ENCODE measurements at places on chromosomes 2 and 18.

- no peaks in the 10 kb centered on the region for H3K36me3 ChIP-seq
- no peaks in the 10 kb centered on the region for H3K27me3 ChIP-seq
- no peak overlapping the region for H3K4me3 ChIP-seq
- no peak overlapping the region for H3K27ac ChIP-seq
- H3K4me1 ChIP-seq, result no peaks in the 10 kb centered on the region
Measured at GRCh38 chr2:13768274-13768673, 864.2 kb upstream of the LRATD1 start.

DNA sequence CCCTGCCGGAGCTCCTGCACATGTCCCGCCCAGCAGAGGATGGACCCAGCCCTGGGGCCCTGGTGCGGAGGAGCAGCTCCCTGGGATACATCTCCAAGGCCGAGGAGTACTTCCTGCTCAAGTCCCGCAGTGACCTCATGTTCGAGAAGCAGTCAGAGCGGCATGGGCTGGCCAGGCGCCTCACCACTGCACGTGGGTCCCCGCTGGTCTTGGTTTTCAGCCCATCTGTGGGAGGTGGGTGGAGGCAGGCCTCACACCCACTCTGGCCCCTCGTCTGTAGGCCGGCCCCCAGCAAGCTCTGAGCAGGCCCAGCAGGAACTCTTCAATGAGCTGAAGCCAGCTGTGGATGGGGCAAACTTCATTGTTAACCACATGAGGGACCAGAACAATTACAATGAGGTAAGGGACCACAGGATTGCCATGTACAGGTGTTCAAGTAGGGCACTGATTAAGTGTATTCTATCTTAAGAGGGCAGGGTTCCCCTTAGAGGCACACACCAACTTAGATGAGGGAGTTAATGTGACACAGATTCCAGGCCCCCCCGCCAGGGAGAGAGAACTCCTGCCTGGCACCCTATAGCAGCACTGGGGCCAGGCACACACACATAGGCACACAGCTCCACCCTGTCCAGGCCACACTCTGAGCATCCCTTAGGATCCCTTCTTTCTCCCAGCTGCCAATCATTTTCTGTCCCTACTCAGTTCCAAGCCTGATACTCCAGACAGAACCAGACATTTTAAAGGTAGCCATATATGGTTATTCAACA, 5.4 kb upstream of the CHRNG start:
- H3K36me3 ChIP-seq, result no peaks in the 10 kb centered on the region
- peaks cover 10% of the 10 kb centered on the region for H3K27me3 ChIP-seq
- peaks cover 4% of the 10 kb centered on the region for H3K4me1 ChIP-seq

DNA sequence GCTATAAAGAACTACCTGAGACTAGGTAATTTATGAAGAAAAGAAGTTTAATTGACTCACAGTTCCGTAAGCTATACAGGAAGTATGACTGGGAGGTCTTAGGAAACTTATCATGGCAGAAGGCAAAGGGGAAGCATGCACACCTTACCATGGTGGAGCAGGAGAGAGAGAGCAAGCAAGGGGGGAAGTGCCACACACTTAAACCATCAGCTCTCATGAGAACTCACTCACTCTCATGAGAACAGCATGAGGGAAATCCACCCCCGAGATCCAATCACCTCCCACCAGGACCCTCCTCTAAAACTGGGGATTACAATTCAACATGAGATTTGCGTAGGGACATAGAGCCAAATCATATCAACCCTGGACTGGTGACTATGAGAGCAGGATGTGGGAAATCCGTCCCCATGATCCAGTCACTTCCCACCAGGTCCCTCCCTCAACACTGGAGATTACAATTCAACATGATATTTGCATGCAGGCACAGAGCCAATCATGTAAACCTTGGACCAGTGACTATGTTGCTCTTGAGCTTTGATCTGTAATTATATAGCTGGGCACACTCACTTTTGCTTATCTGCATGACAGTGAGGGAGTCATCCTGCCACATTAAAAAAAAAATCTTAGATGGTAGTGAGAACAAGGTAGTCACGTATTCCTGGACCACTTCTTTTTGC, 12.9 kb downstream of the ADAM23 start:
- H3K4me1 ChIP-seq, result no peaks in the 10 kb centered on the region
- no peaks in the 10 kb centered on the region for H3K36me3 ChIP-seq
- no peak overlapping the region for H3K27ac ChIP-seq
- no peak overlapping the region for H3K4me3 ChIP-seq
- DNase-seq, result no peak

- peaks cover 2% of the 10 kb centered on the region for H3K4me1 ChIP-seq
- no peak overlapping the region for H3K4me3 ChIP-seq
- H3K27ac ChIP-seq, result no peak overlapping the region
- no peaks in the 10 kb centered on the region for H3K36me3 ChIP-seq
Measured at GRCh38 chr18:51273437-51273836, 76.0 kb upstream of the MEX3C start.

DNA sequence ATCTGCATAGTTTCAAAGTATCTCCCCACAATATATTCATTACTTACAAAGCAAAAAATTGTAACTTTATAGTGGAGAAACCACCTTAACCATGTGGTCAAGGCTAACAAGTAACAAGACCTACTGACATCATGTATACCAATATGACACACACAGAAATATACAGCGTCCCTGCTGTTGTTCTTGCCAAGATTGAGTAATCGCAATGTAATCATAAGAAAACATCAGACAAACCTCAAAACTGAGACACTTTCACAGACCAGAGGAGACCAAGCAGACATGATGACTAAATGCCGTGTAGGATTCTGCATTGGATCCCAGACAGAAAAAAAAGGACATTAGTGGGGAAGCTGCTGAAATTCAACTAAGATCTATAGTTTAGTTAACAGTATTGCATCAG, 123.0 kb downstream of the ACAA2 start:
- H3K27ac ChIP-seq, result no peak overlapping the region
- H3K27me3 ChIP-seq, result peaks cover 7% of the 10 kb centered on the region
- no peaks in the 10 kb centered on the region for H3K36me3 ChIP-seq
- DNase-seq, result no peak
- peaks cover 14% of the 10 kb centered on the region for H3K4me1 ChIP-seq

GRCh38 chr2:174552880-174553279, 44.7 kb downstream of the WIPF1 start:
- H3K27ac ChIP-seq, result no peak overlapping the region
- DNase-seq, result no peak
- peaks cover 43% of the 10 kb centered on the region for H3K4me1 ChIP-seq
- no peaks in the 10 kb centered on the region for H3K27me3 ChIP-seq

GRCh38 chr2:1691366-1691765, 52.9 kb downstream of the PXDN start:
- no peaks in the 10 kb centered on the region for H3K27me3 ChIP-seq
- H3K4me3 ChIP-seq, result no peak overlapping the region
- H3K4me1 ChIP-seq, result no peaks in the 10 kb centered on the region
- DNase-seq, result no peak
- no peak overlapping the region for H3K27ac ChIP-seq
- no peaks in the 10 kb centered on the region for H3K36me3 ChIP-seq

- H3K4me1 ChIP-seq, result peaks cover 49% of the 10 kb centered on the region
- no peak overlapping the region for H3K27ac ChIP-seq
- no peak overlapping the region for H3K4me3 ChIP-seq
- no peak for DNase-seq
- no peaks in the 10 kb centered on the region for H3K27me3 ChIP-seq
- H3K36me3 ChIP-seq, result peaks cover 5% of the 10 kb centered on the region
Measured at GRCh38 chr2:227479865-227480475, 8.0 kb downstream of the AGFG1 start.

- no peak overlapping the region for H3K4me3 ChIP-seq
- DNase-seq, result no peak
- H3K27ac ChIP-seq, result no peak overlapping the region
- H3K27me3 ChIP-seq, result no peaks in the 10 kb centered on the region
- H3K4me1 ChIP-seq, result no peaks in the 10 kb centered on the region
- no peaks in the 10 kb centered on the region for H3K36me3 ChIP-seq
Measured at GRCh38 chr2:122703676-122704075, 948.2 kb downstream of the TSN start.

- H3K27me3 ChIP-seq, result no peaks in the 10 kb centered on the region
- no peak overlapping the region for H3K4me3 ChIP-seq
- H3K4me1 ChIP-seq, result no peaks in the 10 kb centered on the region
- no peak overlapping the region for H3K27ac ChIP-seq
- no peak for DNase-seq
- H3K36me3 ChIP-seq, result peaks cover 30% of the 10 kb centered on the region
Measured at GRCh38 chr2:165757906-165758675, 36.0 kb downstream of the GALNT3 start.

GRCh38 chr2:26086155-26086637, 52.3 kb downstream of the RAB10 start:
- peak; percentile 37 for DNase-seq
- no peaks in the 10 kb centered on the region for H3K27me3 ChIP-seq
- H3K27ac ChIP-seq, result peak overlapping the region; percentile 68
- peaks cover 44% of the 10 kb centered on the region for H3K36me3 ChIP-seq
- peaks cover 40% of the 10 kb centered on the region for H3K4me1 ChIP-seq

DNA sequence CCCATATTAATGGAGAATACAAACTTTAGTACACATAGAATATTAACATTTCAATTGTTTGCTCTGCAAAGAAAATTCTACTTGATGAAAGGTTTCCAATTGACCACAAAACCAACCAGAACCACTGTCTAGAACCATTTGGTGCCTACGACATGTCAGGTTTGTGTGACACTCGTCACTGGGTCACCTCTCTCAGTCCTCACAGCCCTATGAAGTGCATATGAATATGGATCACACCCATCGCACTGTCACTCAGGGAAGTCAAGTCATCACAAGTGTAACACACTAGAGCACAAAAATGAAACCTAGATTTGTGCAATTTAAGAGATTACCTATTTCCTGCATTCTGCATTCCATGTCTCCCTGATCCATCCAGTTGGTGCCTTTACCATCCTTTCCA, 43.7 kb downstream of the PTPN2 start:
- DNase-seq, result peak; percentile 38
- H3K4me1 ChIP-seq, result peaks cover 82% of the 10 kb centered on the region
- H3K36me3 ChIP-seq, result peaks cover 40% of the 10 kb centered on the region
- H3K27ac ChIP-seq, result peak overlapping the region; percentile 100
- no peaks in the 10 kb centered on the region for H3K27me3 ChIP-seq

GRCh38 chr2:88807237-88807962, 115.9 kb downstream of the RPIA start:
- peaks cover 12% of the 10 kb centered on the region for H3K27me3 ChIP-seq
- H3K4me1 ChIP-seq, result no peaks in the 10 kb centered on the region
- no peak overlapping the region for H3K4me3 ChIP-seq
- no peak overlapping the region for H3K27ac ChIP-seq
- no peaks in the 10 kb centered on the region for H3K36me3 ChIP-seq

DNA sequence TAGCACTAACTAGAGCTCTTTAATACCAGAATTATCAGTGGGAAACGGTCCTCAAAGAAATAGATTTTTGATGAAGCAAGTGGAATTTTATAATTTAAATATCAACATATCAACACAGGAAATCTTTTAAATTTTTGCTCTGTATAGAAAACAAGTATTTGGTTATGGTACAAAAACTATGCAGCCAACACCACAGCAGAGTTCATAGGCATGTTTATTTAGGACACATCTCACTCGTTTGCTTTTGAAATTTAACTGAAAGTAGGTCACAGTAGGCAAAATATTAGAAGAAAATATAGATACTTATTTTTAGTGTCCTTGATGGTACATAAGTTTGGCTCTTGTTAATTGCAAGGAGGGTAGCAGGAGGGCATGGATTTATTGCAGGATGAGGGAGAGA, 34.3 kb upstream of the TANC1 start:
- H3K36me3 ChIP-seq, result no peaks in the 10 kb centered on the region
- peaks cover 5% of the 10 kb centered on the region for H3K27me3 ChIP-seq
- no peak for DNase-seq
- H3K4me3 ChIP-seq, result no peak overlapping the region
- peaks cover 4% of the 10 kb centered on the region for H3K4me1 ChIP-seq
- no peak overlapping the region for H3K27ac ChIP-seq

DNA sequence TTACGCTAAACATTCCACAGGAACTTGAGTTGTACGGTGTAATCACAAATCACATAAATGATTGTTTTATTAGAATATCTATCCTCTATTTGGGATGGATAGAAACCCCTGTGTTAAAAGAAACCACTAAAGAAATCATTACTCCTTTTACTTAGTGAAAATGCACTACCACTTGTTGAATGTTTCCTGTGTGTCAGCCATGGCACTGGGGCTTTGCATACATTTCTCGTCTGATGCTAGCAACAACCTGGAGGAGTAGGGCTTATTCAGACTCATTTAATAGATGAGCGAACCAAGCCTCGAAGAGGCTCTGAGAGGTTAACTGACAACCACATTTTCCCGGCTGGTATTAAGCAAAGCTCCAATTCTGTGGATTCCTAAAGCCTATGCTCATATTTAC, 60.5 kb upstream of the PELI1 start:
- no peak for DNase-seq
- peaks cover 8% of the 10 kb centered on the region for H3K36me3 ChIP-seq
- H3K27me3 ChIP-seq, result no peaks in the 10 kb centered on the region
- H3K27ac ChIP-seq, result peak overlapping the region; percentile 73

- no peaks in the 10 kb centered on the region for H3K36me3 ChIP-seq
- H3K27me3 ChIP-seq, result no peaks in the 10 kb centered on the region
- H3K4me3 ChIP-seq, result no peak overlapping the region
- H3K4me1 ChIP-seq, result peaks cover 2% of the 10 kb centered on the region
Measured at GRCh38 chr2:194566907-194567660, 1089.9 kb upstream of the SLC39A10 start.

DNA sequence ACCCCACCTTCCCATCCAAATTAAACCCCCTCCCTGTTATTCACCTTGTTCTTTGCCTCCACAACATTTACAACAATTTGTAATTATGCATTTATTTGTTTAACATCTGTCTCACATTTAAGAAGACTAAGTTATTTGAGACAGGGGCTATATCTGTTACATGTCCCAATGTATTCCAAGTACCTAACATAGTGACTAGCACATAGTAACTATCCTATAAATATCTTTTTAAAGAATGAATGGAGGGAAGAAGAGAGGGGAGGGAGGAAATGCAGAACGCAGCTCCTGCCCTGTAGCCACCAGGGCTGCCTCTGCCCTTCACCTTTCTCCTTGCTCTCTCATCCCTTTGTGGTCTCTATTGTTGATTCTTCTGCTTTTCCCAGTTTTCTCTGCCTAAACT, 40.6 kb downstream of the HDHD2 start:
- H3K27me3 ChIP-seq, result no peaks in the 10 kb centered on the region
- no peaks in the 10 kb centered on the region for H3K4me1 ChIP-seq
- H3K36me3 ChIP-seq, result peaks cover 35% of the 10 kb centered on the region
- no peak for DNase-seq

GRCh38 chr2:237729681-237730475, 68.7 kb upstream of the RBM44 start:
- H3K4me1 ChIP-seq, result peaks cover 64% of the 10 kb centered on the region
- peak overlapping the region; percentile 15 for H3K27ac ChIP-seq
- no peak for DNase-seq
- peaks cover 49% of the 10 kb centered on the region for H3K36me3 ChIP-seq

GRCh38 chr2:73947412-73948018, 20.8 kb downstream of the DGUOK start:
- no peak overlapping the region for H3K4me3 ChIP-seq
- peaks cover 77% of the 10 kb centered on the region for H3K36me3 ChIP-seq
- no peaks in the 10 kb centered on the region for H3K27me3 ChIP-seq
- no peak for DNase-seq

GRCh38 chr2:201886504-201886903, 80.2 kb downstream of the CDK15 start:
- no peak overlapping the region for H3K4me3 ChIP-seq
- H3K27me3 ChIP-seq, result peaks cover 46% of the 10 kb centered on the region
- H3K36me3 ChIP-seq, result no peaks in the 10 kb centered on the region
- no peak overlapping the region for H3K27ac ChIP-seq
- peaks cover 10% of the 10 kb centered on the region for H3K4me1 ChIP-seq

- no peak overlapping the region for H3K4me3 ChIP-seq
- H3K27ac ChIP-seq, result no peak overlapping the region
- H3K36me3 ChIP-seq, result no peaks in the 10 kb centered on the region
- H3K27me3 ChIP-seq, result no peaks in the 10 kb centered on the region
Measured at GRCh38 chr18:31275722-31276463, 42.1 kb upstream of the DSG1 start.

GRCh38 chr18:74082742-74083556, 64.7 kb downstream of the FBXO15 start:
- no peaks in the 10 kb centered on the region for H3K36me3 ChIP-seq
- H3K4me3 ChIP-seq, result peak overlapping the region; percentile 62
- peak; percentile 25 for DNase-seq
- no peaks in the 10 kb centered on the region for H3K27me3 ChIP-seq

Measured in activated CD4-positive, alpha-beta memory T cell treated with anti-CD3 and anti-CD28 coated beads, Interleukin-2, amount 10 ng/mL, durations not matched to agents 7 days and 5 days (primary cell).